ENCODE measurements at places on chromosomes 12 and 14. TPM values are rescaled to one million over a fixed set of nuclear protein-coding genes. Genes with fewer than 3 reads are reported as not detected.

DNA sequence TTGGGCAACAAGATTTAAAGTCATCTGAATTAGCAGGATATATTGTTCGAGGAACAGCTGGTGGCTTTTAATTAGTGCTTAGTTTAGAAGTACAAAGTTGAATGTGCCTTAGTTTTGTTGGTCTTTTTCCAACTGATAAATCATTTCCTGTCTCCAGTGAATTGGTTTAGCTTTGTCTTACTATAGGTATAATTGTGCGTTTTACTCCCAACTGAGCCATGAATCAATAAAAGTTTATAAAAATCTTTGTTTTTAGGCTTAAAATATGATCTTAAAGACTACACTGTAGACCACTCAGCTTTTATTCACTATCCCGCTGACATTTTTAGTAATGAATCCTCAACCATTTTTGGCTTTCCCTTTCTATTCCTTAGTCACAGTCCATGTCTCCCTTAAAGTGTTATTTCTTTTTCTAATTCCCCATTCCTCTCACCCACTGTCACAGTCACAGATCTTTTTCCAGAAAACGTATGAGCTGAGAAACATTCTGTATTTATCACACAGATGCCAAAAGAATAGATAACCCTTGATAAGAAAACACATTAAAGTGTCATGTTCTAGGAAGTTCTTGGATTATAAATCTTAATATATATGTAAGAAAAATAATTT is 34.0 kb upstream of the ALG10 start:
- H3K27ac ChIP-seq: no peak overlapping the region
- no peak for DNase-seq
- no peaks in the 10 kb centered on the region for H3K36me3 ChIP-seq
- no peak overlapping the region for H3K4me3 ChIP-seq

DNA sequence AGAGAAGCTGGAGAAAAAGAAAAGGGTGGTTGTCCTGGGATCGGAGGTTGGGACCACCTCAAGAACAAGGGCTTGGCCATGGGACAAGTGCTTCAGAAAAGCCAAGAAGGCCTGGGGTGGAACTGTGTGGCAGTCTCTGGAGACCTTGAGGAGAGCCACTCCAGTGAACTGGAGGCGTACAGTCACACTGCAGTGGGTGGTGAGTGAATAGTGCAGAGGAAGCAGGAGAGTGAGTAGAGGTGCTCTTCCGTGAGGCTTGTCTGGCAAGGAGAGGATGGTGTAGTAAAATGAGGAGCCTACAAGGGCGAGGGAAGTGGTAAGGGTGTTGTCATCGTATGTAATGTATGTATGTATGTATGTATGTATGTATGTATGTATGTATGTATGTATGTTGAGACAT is 20.9 kb downstream of the RASSF3 start:
- H3K4me1 ChIP-seq: peaks cover 41% of the 10 kb centered on the region
- peaks cover 6% of the 10 kb centered on the region for H3K36me3 ChIP-seq
- DNase-seq: no peak
- no peaks in the 10 kb centered on the region for H3K27me3 ChIP-seq
- no peak overlapping the region for H3K27ac ChIP-seq

DNA sequence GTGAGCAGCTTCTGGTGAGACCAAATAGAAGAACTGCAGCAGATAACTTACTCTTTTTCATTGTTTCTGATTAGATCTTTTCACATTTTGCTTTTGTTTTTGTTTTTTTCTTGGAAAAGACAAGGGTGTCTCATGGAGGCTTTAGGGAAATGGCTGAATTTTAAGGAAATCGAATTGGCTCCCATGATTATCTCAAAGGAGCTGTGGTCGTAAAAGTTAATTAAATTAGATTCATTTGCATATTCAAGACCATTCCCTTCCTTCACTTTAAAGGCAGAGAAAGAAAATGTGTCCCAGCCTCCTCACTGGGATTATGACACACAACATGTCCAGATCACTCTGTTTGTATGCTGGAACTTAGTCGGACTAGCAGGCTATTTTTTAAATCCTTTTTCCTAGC is 106.4 kb upstream of the MDM1 start:
- no peak overlapping the region for H3K4me3 ChIP-seq
- H3K27me3 ChIP-seq: no peaks in the 10 kb centered on the region
- H3K36me3 ChIP-seq: no peaks in the 10 kb centered on the region
- no peaks in the 10 kb centered on the region for H3K4me1 ChIP-seq

DNA sequence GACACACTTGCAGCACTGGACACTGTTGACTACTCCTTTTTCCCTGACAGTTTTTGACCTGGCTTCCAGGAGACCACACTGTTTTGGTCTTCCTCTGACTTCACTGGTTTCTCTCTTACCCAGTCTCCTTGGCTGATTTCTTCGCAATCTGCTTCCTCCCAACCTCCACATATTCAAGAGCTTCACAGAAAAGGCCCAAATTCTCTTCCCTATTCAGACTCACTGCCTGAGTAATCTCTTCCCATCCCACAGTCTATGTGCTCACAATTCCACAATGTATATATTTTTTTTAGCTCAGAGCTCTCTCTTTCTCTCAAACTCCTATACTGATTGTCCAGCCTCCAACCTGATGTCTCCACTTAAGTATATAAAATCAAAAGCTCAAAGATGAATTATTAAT is 115.4 kb downstream of the SINHCAF start:
- H3K4me1 ChIP-seq: no peaks in the 10 kb centered on the region
- peaks cover under 1% of the 10 kb centered on the region for H3K27me3 ChIP-seq
- no peak overlapping the region for H3K4me3 ChIP-seq
- no peaks in the 10 kb centered on the region for H3K36me3 ChIP-seq
- no peak for DNase-seq

Gene KRT6A
- 3.0 TPM for total RNA-seq

Gene TMPRSS12
- total RNA-seq: not detected

Gene ITGA7
- total RNA-seq: 14.7 TPM
